Activated CD4-positive, alpha-beta T cell treated with anti-CD3 and anti-CD28 coated beads for 36 hours (primary cell): ENCODE measurements at places on chromosomes 1 and 21. TPM values are rescaled to one million over a fixed set of nuclear protein-coding genes. Genes with fewer than 3 reads are reported as not detected.

SYNJ1 gene
- 10.5 TPM for total RNA-seq

HSD3B2 gene
- not detected for total RNA-seq

DNA sequence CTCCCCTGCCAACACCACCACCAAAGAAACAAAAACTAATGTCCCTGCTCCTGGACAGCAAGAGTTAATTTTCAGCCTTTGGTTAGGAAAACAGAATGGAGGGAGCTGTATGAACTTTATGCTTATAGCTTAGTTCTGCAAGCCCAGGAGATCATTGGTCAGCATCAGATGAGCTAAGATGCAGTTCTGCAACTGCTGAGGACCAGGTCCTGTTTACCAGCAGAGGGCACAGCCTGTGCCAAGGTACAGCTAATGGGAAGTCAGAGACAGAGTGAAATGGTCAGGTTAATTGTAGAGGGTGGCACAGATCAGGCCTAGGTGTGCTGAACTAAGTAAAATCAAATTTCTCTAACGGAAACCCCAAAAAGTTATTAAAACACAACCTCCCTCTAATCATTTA lies 161.3 kb downstream of the ROR1 start:
- DNase-seq: no peak

DNA sequence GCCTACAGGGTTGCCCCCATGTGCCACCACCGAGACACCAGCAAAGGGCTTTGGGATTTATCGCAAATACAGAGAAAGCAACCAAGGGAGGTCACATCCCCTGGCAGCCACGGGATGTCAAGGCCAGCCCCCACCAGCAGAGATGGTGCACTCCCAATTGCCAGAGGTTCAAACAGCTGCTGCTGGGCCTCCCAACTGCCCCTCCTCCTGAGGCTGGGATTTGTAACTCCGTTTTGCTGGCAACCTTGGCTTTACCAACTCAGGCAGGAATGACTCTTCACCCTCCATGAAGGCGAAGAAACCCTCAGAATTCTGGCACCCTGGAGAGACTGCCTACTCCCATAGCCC lies 11.6 kb downstream of the TMEM53 start:
- no peak for DNase-seq

- DNase-seq: no peak
Observed at GRCh38 chr1:201274616-201275252, 8.6 kb upstream of the PKP1 start.
